ENCODE measurements at places on chromosomes 5 and 9. TPM values are rescaled to one million over a fixed set of nuclear protein-coding genes. Genes with fewer than 3 reads are reported as not detected.

Gene PIP5K1B
- total RNA-seq: 10.0 TPM

Gene FCN2
- total RNA-seq: 87.0 TPM

Gene FOXD4L3
- not detected for total RNA-seq

Gene FLT4
- total RNA-seq: 19.9 TPM

Gene FOXD1
- 1.4 TPM for total RNA-seq

Gene HTR4
- 0.11 TPM for total RNA-seq

Gene FAXDC2
- total RNA-seq: 71.4 TPM

Gene TNFSF15
- total RNA-seq: 1.3 TPM

Gene MYO10
- 26.5 TPM for total RNA-seq

Gene SLC22A4
- 3.2 TPM for total RNA-seq

Gene TXNDC8
- not detected for total RNA-seq

Gene GLE1
- 81.9 TPM for total RNA-seq

Gene NFIB
- total RNA-seq: 72.3 TPM

Gene CXXC5
- total RNA-seq: 33.5 TPM

Gene SLC36A3
- total RNA-seq: not detected

Gene ROR2
- total RNA-seq: 16.1 TPM

Gene TOR4A
- 6.8 TPM for total RNA-seq

Gene TRPM6
- total RNA-seq: 0.18 TPM

Gene PROP1
- not detected for total RNA-seq

Gene GARNL3
- 17.8 TPM for total RNA-seq

Gene NRG2
- total RNA-seq: 16.7 TPM

Gene CTXN3
- total RNA-seq: not detected

Gene TSSK1B
- 0.17 TPM for total RNA-seq

All from adrenal gland (tissue), 19 donors.